ENCODE measurements at places on chromosomes 7 and 10.
A peak's percentile ranks its signal among the peaks of the same experiment; 100 is the strongest.

- no peak for DNase-seq
Observed at GRCh38 chr10:95785942-95786669, 30.1 kb downstream of the ENTPD1 start.

GRCh38 chr10:90583416-90583815 is 274.4 kb downstream of the HTR7 start:
- no peak for DNase-seq

GRCh38 chr10:82245157-82245556 is 370.2 kb downstream of the NRG3 start:
- no peak for DNase-seq

GRCh38 chr10:44883593-44884331 is 27.4 kb upstream of the TMEM72 start:
- DNase-seq: no peak

GRCh38 chr10:8767591-8767990 is 713.1 kb downstream of the GATA3 start:
- no peak for DNase-seq

GRCh38 chr7:2619116-2619515 is 12.7 kb upstream of the TTYH3 start:
- DNase-seq: no peak

GRCh38 chr10:86003201-86003621 is 363.4 kb downstream of the GRID1 start:
- DNase-seq: no peak

- no peak for DNase-seq
Observed at GRCh38 chr7:73482746-73483145, 39.3 kb downstream of the BAZ1B start.

GRCh38 chr10:72831696-72832409 is 61.7 kb upstream of the OIT3 start:
- no peak for DNase-seq

DNA sequence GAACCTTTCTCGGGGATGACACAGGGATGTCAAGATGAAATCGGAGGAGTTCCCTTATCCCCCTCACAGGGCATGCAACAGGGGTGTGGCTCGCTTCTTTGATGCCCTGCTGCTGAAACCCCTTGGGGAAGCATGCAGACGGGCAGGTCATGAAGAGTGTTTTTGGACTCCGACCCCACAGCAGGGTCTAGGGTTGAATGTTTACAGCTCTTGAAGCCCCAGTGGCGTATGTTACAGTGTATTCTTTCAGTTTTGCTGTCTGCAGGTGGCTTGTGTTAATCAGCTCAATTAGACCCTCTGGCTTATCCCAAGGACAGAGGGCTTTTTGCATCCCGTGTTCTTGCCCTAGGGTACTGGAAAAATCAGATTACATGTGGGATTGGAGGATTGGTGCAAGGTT is 446.5 kb downstream of the LRMDA start:
- no peak for DNase-seq

GRCh38 chr7:112014347-112014746 is 191.9 kb downstream of the DOCK4 start:
- DNase-seq: no peak

- no peak for DNase-seq
Observed at GRCh38 chr7:130697820-130698219, 11.5 kb upstream of the TSGA13 start.

DNA sequence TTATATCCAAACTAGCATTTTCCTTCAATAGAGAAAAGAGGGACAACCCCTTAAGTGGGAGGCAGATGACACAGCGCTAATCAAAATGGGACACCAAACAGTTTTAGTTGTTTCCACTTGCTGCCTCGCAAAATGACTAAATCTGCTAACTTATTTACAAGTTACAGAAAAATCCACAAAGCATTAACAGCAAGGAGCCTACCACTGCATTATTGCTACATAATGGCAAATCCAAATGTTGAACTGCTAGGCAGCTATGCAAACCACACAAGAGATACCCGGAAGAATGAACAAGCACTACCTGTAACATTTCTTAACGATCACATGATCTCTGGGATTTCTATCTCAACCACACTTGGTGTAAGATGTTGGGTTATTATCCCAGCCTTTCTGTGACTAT is 96.7 kb downstream of the SFMBT2 start:
- no peak for DNase-seq

DNA sequence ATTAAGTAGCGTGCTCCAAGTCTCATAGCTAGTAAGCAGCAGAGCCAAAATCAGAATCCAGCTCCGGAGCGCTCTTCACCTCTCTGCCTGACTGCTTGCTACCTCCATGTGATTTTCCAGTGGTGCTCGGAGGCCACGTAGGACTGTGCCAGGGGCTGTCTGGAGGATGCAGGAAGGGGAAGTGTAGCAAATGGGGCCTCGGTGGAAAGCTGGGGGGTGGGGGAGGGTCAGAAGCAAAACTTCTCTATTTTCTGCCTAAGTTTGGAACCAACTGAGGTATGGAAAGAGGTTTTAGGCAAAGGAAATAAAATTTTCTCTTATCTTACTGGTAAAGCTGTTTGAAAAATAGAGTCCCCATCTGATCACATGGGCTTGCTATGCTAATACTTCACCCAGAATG is 108.7 kb downstream of the TBXAS1 start:
- DNase-seq: no peak

GRCh38 chr7:34390103-34390502 is 267.9 kb upstream of the NPSR1 start:
- no peak for DNase-seq

GRCh38 chr10:61904733-61905725 is 3.5 kb downstream of the ARID5B start:
- peak; percentile 73 for DNase-seq

DNA sequence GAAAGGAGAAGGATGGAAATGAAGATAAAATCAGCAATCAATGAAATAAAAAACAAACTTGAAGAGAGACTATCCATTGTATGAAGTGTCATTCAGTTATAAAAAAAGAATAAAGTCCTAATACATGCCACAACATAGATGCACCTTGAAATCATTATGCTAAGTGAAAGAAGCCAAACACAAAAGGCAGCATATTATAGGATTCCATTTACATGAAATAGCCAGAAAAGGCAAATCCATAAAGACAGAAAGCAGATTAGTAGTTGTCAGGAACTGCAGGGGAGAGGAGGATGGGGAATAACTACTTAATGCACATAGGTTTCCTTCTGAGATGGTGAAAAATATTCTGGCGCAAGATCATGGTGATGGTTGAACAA is 6.6 kb upstream of the PON1 start:
- no peak for DNase-seq

DNA sequence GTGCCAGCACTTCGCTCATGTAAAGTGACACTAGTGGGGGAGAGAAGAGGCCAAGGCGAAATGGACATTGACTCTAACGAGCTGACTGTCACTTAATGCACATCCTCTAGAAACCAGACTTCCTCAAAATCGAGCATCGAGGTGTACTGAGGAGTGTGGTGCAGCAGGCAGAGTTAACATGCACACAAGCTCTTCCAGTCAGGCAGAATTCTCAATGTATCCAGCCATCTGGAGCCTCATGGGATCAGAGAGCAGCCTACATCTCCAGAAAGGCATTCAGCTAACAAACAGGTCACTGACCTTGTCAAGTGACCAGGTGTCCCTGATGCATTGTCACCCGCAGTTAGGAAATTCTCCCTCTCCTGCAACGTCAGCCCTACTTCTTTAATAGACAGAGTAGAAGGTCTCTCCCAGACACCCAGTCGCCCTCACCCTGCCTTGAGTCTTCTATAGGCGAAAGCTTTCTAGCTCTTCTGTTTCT is 259.8 kb upstream of the AOAH start:
- DNase-seq: no peak

- DNase-seq: no peak
Observed at GRCh38 chr10:3687510-3688081, 97.4 kb downstream of the KLF6 start.

DNA sequence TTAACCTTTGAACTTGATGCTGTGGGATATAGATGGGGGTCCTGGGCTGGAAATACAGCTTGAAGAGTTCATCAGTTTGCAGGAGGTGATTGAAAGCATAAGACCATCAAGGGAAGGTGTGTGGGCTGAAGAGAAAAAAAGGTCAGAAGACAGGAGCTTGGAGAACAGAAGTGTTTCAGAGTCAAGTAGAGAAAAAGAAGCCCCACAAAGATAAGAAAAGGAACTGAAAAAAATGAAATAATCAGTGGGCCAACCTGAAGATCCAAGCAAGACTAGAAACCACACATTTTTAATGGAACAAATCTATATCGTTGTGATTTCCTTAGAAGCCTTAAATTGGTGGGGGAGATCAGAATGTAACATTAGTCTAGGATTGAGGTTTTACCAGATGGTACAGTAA is 22.5 kb downstream of the ZEB1 start:
- no peak for DNase-seq

DNA sequence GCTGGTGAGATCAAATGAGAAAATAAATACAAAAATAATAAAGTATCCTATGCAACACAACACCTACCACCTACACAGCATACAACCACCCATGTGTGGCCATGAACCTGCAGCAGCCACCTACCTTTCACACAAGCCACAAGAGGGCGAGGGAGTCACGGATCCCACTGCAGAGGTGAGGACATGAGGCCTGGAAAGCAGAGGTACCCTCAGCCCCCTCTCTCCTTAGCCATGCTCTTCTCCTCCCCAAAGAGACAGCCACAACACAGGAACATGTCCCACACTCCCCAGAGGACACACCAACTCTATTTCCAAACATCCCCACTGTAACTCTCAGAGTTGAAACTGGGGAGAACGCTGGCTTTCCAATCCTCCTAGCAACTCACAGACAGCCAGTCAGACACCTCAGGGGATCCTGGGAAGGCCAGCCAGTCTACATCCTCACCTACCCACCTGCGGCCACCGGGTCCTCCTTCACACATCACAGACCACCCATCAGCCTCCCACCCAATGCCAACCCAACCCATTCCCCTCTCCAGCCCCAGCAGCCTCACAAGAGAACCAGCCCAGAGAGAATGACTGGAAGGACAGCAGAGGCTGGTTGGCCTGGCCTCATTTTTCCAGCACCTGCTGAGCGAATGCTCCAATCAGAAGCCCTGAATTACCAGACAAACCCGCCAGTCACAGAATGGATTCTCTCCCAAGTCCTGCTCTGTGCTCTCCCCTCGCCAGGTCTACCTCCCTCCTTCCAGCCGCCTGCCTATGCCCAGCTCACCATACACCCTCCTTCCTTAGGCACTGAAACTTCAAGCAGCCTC is 18.4 kb downstream of the DLG5 start:
- no peak for DNase-seq

- DNase-seq: no peak
Observed at GRCh38 chr10:9792181-9792580, 1225.5 kb upstream of the CELF2 start.

Measured in stimulated activated naive B cell treated with anti-CD40 and anti-IgM and Interleukin-4, amounts not matched to agents 10 μg/mL and 1 μg/mL and 100 μg/mL, for 72 hours (primary cell).